ENCODE measurements at places on chromosomes 13 and 19.
A peak's percentile ranks its signal among the peaks of the same experiment; 100 is the strongest.

DNA sequence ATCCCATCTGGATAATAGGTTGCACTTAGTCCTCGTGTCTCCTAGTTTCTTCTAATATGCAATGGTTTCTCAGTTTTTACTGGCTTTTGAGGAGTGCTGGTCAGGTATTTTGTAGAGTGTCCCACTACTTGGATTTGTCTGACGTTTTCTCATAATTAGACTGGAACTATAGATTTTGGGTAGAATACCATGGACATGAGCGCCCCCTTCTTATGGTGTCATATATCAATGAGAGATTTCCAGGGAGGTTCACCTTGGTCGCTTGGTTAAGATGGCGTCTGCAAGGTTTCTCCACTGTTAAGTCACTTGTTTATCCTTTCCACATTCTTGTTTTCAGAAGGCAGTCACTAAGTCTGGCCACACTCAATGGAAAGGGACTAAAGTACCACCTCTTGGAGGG lies 6.7 kb downstream of the SOHLH2 start:
- DNase-seq, result no peak

DNA sequence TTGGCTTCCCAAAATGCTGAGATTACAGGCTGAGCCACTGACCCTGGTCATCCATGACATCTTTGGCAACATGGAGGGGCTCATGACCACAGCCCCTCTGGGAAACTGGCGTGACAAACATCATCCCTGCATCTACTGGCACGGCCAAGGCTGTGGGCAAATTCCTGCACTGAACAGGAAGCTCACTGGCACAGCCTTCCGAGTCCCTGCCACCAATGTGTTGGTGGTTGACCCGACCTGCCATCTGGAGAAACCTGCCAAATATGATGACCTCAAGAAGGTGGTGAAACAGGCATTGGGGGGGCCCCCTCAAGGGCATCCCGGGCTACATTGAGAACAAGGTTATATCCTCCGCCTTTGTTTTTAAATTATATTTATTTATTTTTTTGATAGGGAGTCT lies 8.9 kb upstream of the ACP5 start:
- DNase-seq, result no peak

DNA sequence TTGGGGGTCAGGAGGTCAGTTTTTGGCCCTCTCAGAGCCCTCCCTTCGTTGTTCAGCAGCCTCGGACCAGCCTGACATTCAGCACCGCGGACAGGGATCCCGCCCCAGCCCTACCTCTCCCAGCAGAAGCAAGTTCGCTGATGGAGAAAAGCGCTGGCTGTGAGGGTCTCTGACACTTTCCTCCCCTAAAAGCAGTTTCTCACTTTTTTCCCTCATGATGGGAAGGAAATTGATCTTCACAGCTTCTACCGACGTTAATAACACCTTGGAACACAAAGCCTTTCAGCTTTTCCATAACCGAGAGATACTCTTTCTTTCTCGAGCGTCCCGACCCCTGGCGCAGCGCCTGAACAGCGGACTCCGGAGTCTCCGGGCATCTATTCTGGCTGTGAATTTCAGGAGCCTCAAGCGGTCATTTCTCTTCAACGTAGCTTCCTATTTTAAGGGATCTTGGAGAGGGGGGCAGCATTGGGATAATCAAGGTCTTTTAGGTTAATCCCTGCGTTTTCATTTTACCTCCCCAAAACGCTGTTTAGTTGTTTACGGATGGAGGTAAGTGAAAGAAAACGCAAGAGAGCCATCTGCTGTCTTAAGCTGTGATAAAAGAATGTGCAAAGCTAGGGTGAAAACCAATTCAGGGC lies 467.2 kb downstream of the ITGBL1 start:
- DNase-seq, result peak; percentile 20

DNA sequence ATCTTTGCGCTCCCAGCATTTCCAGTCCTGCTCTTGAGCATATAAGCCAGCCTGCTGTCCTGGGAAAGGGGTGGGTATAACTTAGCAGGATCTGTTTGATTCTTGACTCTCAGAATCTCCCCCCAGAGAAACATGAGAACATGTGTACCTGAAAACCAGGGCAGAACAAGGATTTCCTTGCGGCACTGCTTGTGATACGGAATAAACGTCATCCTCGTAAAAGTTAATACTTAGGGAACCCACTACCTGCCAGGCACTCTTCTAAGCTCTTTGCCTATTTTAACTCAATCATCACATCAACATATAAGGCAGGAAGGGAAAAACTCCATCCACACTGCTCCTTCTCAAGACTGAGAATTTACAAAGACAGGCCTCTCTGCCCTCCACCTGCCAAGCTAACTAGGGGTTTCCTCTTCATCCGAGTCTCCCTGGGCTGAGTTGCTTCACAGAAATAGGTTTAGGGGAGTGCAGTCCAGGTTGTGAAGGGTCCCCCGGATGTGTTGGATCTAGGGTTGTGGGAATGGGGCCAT lies 1.1 kb downstream of the ZNF653 start:
- DNase-seq, result no peak

GRCh38 chr13:78239714-78240113 lies 321.1 kb upstream of the EDNRB start:
- no peak for DNase-seq

DNA sequence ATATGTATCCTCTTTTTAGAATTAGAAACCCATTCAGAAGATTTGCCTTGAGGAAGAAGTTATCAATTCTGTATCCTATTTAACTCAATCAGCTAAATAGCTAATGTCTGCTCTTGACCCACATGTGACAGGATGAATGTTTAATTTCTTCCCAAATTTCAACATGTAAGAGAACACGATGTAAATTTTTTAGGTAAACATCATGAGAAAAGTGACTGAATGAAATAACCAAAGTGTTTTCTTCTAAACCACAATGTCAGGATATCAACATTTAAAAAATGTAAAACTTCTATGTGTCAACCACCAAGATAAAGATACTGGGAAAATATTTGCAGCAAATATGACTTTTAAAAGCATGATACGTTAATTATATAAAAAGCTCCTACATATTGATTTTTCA lies 302.4 kb downstream of the DCT start:
- no peak for DNase-seq
